Urothelium cell line (cell line): ENCODE measurements at places on chromosomes 2 and 18.

GRCh38 chr2:13919981-13920382 lies 712.5 kb upstream of the LRATD1 start:
- no peak for DNase-seq

DNA sequence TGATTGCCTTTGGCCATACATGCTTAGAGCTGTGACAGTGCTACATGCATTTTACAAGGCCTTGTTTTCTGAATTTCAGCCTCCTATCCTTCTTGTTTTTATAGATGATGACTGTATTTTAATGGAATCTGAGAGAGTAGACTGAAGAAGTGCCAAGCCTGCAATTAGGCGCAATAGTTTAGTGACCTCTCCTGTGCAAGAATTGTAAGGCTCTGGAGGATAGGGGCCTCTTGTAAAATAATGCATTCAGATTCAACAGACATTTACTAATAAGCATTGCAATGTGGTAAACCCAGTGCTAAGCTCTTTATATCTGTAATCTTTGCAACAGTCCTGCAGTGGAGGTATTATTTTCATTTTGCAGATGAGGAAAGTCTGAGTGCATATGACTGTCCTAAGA lies 105.5 kb downstream of the TDRD15 start:
- no peak for DNase-seq

GRCh38 chr2:63888053-63888452 lies 46.4 kb downstream of the UGP2 start:
- DNase-seq: no peak

- DNase-seq: no peak
Observed at GRCh38 chr18:63192885-63193349, 126.7 kb downstream of the BCL2 start.

DNA sequence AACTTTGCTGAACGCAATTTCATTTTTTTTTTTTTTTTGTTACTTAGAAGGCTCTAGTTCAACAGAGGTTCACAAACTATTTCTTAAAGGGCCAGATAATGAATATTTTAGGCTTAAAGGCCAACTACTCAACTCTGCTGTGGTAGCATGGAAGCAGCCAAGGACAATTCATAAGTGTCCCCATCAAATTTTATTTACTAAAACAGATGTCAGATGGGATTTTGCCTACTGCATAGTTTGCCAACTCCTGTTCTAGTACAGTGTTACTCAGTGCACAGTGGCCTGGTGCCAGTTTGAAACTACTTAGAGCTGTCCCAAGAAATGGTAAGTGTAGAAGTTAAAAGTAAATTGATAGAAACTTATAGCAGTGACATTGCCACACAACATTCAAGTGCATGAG lies 949.4 kb upstream of the FANCL start:
- no peak for DNase-seq
